NCI-H2029 (cell line): ENCODE measurements at places on chromosomes 2 and 18.
A peak's percentile ranks its signal among the peaks of the same experiment; 100 is the strongest.

DNA sequence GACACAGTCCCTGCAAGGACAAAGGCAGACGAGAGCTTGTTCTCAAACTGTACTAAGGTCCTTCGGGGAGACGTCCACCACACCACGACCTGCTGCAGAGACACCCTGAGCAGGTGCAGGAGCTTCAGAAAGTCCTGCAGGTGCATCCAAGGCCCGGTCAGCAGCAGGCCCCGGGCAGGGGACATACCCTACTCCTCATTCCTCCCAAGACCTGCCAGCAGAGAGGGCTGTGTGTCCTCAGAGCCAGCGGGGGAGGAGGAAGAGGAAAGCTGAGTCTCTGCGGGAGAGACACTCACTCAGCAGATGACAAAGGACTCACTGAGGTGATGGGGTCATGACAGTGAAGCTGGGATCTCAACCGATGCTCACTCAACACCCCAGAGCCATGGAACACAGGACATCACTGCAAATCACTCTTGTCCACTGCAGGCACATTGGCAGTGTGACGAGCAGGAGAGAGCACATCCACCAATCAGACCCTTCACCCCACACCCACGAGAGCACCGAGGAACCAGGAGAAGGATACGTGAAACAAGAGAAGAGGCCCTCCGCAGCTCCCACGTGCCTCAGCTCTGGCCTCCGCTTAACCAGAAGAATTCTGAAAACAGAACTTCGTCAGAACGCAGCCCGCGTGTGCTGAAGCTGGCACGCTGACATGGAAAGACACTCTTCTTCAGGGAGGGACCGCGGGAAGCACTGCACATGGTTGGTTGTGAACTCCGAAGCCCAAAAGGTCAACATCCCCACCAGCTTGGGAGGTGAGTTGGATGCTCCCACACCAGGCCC is 9.3 kb downstream of the HDAC4 start:
- no peak for DNase-seq

GRCh38 chr18:78368726-78369125 is 610.9 kb upstream of the SALL3 start:
- no peak for DNase-seq

- no peak for DNase-seq
These were observed 35.9 kb downstream of the SOWAHC start for GRCh38 chr2:109649736-109650695.

GRCh38 chr18:79624356-79625170 is 55.0 kb upstream of the CTDP1 start:
- no peak for DNase-seq

GRCh38 chr2:100990650-100991403 is 11.3 kb upstream of the RPL31 start:
- DNase-seq: no peak

GRCh38 chr2:175450029-175450760 is 268.7 kb upstream of the ATP5MC3 start:
- no peak for DNase-seq

GRCh38 chr2:114049280-114049679 is 159.4 kb downstream of the ACTR3 start:
- DNase-seq: no peak

DNA sequence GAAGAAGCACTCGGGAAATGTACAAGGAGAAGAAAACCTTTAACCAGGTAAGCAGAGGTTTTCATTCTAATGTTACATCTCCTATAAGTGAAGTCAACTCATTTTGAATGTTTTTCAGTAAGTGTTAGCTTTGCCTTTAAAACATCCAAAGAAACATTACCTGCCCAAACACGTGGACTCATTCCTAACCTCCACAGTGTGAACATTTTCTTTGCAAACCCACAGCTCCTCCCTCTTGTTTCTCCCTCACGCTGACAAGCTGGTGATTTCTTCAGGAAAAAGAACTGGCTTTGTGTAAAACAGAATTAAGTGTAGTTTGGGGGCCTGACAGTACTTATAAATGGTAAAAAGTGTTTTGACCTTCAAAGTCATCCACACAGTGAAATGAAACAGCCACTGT is 72.5 kb downstream of the MTCL1 start:
- DNase-seq: no peak

DNA sequence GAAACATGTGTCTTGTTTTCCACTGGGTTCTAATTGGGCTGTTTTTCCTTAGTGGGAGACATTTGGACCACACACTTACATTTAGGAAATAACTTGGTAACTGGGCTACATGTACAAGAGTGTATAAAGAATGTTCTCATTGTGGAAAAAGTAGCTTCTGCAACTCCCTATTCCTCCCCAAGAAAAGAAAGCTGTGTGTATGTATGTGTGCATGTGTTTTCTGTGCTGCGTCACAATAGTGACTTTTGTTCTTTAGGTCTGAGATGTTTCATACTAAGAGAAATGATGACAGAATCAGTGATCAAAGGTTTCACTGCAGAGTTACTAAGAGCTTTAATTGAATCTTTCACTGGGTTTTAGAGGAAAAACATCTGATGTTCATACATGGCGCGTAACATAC is 82.7 kb downstream of the TANC1 start:
- no peak for DNase-seq

DNA sequence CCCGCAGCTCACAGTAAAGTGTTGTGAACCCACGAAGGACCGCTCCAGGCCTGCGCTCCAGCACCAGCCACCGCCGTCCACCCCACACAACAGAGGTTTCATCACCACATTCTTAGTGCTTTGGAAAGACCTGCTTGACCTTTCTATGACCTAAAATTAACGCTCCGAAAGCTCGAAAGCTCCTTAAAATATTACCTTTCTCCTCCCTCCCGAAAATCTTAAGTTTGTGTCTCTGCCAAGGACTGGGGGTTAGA is 149.2 kb downstream of the TWIST2 start:
- DNase-seq: no peak

- DNase-seq: no peak
These were observed 382.3 kb downstream of the FIGN start for GRCh38 chr2:163353551-163353950.

DNA sequence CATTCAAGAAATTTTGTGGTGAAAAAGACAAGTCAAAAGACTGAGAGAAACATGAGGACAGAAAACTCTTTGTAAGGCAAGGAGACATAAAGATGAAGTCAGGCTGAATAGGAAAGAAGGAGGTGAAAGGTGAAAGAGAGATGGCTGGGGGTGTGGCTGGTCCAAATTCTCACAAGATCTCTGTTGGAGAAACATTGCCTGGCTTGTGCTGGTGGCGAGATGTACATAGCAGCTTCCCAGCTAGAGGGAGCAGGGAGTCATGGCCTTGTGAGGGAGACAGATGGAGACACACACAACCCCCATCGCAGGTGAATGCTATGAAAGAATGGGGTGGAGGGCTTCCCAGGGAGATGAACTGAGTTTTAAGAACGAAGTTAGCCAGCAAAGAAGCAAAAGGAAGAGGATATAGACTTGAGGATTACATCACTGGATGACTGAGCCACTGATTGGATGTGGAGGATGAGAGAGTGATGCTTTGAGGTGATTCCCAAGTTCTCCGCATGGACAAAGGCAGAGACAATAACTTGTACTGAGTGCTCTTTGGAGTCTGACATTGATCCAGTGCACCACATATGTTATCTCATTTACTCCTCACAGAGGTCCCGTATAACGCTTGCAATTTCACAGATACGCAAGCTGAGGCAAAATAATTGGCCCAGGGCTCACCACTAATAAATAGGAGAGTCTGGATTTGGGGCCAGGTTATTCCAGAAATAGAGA is 3.7 kb upstream of the EMX1 start:
- DNase-seq: no peak

GRCh38 chr2:150327564-150328489 is 159.6 kb downstream of the RND3 start:
- no peak for DNase-seq

DNA sequence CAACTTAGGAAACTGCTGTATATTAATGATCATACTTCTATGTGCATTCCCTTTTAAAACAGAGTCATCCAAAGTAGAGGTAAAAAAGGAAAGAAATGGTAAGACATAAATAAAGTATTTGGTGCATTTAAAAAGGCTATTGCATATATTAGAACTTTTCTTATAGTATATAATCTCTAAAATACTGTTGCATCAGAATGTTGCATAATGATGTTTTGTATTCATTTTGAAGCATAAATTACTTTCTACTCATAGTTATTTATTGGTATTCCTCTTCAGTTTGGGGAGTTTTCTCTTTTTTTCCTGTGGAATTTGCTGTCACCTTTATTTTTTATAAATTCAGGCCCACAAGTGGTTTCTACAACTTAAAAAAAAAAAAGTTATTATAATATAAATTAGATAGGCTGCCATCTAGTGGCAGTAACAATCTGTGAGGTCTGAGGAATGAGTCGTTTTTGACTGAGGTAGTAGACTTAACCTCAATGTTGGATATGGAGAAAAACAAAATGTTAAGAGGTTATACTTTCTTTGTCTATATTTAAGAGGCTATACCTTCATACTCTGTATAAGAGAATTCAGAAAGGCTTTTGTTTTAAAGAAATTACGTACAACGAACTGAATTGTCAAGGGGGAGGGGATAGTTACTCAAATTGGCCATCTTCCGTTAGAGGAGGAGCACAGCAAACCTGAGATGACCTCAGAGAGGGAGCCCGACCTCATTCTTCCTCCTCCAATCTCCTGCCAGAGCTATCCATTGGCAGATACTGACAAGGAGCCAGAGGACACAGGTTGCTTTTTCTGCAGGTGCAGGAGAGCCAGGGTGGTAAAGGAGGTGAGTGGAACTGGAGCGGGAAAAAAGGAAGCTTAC is 23.8 kb downstream of the ANKAR start:
- DNase-seq: peak; percentile 90

GRCh38 chr2:239905306-239905705 is 119.8 kb downstream of the NDUFA10 start:
- DNase-seq: no peak

- no peak for DNase-seq
These were observed 32.3 kb upstream of the NABP1 start for GRCh38 chr2:191645434-191646162.

GRCh38 chr2:32136097-32136496 is 29.6 kb upstream of the SLC30A6 start:
- DNase-seq: no peak

GRCh38 chr2:66699416-66699792 is 264.5 kb downstream of the MEIS1 start:
- no peak for DNase-seq

GRCh38 chr18:40985436-40985835 is 969.6 kb upstream of the PIK3C3 start:
- DNase-seq: no peak

- DNase-seq: no peak
These were observed 299.2 kb downstream of the INSIG2 start for GRCh38 chr2:118387509-118387908.

DNA sequence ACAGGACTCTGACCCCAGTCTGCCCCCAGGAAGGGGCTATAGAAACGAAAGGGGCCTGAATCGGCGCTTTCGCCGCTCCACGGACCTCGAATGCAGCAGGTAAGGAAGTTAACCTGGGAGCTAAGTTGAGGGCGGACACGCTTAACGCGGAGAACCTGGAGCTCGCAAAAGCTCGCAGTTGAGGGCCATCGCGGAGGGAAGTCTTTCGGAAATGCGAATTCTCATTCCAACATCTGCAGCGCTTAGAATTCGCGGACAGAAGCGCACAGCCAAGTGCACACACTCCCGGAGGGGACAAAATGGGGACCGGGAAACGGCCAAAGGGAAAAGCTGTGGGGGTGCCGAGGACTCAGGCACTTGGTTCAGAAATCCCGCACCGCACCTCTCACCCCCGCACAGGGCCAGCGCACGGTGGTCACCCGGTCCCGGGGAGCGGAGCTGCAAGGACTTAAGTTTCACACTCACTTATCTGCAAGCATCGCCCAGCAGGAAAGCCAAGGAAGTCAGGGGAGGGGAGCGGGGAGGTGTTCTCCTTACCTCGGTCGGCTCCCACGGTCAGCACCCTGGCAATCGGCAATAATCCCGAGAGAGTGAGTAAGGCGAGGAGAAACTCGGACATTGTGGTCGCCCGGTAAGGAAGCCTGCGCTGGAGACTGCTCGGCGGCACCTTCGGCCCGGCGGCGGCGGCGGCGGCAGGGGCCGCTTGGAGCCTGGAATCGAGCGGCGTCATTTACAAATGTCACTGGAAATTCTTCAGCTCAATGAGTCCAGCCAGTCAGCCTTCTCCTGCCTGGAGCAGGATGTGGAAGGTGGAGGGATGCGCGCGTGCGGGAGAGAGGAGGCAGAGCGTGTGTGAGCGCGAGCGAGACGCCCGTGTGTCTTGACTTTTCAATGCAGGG is 456 bp downstream of the LRP1B start:
- no peak for DNase-seq

- no peak for DNase-seq
These were observed 591.3 kb upstream of the SYT4 start for GRCh38 chr18:43868497-43868995.

DNA sequence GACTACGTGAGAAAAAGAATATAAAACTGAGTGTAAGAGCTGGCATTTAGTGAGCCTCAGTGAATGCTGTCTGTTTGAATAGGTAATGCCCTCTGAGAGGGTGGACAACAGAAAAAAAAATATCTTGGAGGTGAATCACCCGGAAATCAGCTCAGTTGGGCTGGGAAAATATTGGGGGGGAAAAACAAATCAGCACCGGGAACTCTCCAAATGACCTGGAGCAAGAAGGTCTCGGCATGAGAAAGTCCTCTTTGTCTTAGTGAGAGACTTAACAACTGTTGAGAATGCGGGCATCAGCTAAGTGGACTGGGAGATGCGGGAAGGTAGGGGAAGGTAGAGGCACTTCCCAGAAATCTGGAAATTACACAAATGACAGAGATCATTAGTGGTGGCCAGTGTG is 109.4 kb upstream of the POU3F3 start:
- no peak for DNase-seq

- no peak for DNase-seq
These were observed 1201.0 kb downstream of the LRP1B start for GRCh38 chr2:140929849-140930248.

DNA sequence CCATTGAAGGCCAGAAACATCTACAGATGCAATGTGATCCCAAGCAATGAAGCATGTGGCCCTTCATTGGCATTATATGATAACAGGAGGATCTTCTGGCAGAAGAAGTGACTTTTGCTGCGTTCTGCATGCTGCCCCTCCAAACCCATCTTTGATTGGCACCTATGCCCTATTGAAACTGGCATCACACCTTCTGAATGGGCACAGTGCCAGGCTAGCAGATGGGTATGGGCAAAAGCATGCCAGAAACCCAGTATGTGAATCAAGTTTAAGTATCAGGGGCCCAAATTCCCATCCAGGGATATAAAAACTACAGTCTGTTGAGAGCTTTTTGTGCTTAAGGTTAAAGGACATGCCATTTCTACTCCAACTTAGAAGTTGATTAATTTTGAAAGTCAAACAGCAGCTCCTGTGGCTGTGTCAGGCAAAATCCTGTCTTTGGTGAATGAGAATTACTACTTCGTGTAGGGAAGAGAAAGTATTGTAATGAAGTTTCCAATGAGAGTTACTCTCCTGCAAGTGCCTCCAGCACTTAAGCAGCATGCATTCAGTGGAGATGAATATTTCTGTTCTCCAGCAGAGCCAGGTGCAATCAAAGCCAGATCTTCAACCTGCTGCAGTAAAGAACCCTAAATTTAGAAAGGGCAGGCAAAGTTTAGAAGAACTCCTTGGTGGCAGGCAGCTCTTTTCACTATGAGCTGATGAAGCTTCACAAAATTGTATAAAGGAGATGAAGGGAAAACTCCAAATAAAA is 8.6 kb downstream of the VRK2 start:
- no peak for DNase-seq
